Stimulated activated CD8-positive, alpha-beta memory T cell treated with anti-CD3 and anti-CD28 coated beads, Interleukin-15, amount 100 ng/mL, for 48 hours (primary cell): ENCODE measurements at places on chromosomes 6 and 20.

DNA sequence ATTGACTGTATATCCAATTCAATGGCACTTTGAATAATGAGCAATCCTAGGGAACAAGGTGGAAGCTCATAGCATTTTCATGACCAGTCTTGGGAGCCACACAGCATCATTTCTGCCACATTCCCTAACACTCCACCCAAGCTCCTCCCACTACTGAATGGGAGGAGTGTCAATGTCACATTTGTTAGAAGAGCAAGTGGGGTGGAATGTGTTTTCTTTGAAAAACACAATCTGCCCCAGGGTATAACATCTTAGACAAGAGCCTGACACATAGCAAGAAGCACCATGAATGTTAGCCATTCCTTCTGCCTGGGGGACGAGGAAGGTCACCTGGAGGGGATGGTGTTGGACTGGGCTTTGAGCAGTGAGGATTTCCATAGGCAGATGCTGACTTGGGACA, 258.3 kb upstream of the PMEPA1 start:
- DNase-seq, result no peak

DNA sequence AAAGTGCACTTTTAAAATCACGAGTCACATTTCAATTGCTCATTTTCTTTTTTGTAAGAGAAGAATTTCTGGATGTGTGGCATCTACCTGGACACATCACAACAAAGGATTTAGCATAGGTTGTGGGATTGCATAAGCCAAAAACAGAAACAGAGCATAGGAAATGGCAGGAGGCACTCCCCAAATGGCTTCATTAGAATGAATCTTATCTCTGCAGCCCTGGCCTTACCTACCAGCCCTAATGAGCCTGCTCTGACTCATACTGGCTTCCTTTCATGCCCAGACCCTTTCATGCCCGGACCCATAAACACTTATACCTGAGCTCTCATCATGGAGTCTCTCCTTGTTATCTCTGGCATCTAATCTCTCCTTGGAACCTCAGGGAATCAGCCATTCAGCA, 23.9 kb upstream of the SPTLC3 start:
- DNase-seq, result no peak

GRCh38 chr6:26257272-26257671, 107.7 kb upstream of the BTN3A2 start:
- no peak for DNase-seq

DNA sequence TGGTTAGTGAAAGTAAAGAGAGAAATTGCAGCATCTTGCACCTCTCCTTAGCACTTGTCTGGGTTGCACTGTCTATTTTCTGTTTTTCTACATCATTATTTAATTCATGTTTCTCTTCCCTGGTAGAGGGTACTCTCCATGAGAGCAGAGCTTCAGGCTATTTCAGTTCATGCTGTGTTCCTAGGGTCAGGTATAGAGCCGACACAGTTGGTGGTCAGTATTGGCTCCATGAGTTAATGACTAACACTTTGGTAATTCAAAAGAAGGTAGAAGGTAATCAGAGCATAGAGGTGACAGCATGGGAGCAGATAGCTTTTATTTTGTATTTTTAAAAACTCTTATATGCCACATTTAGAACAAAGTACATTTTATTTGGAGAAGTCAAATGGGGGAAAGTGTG, 42.7 kb downstream of the RIMS1 start:
- no peak for DNase-seq

DNA sequence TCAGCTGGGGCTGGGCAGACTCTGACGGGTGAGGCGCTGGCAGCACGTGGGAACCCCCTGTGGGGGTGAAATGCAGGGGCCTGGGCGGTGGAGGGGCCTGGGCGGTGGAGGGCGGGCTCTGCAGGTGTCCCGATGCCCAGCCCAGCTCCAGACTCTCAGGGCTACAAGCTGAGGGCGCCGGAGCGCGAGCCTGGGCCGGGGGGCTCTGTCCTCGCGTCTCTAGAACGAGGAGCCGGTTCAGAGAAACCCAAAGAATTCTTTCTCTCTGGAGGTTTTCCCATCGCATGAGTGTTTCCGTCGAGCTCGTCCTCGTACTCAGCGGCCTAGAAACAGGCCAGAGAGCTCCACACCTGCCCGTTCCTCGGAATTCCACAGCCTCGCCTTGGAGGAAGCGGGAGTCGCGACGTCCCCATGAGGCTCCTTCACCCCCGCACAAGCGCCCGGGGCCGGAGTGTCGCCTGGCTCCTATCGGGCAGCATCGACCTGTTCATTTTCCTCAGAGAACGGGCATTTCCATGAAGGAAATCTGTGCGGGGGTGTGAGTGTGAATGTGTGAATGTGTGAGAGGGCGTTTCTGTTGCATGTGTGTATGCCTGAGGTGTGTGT, 76.9 kb downstream of the SMOC2 start:
- no peak for DNase-seq

- no peak for DNase-seq
These were observed 63.1 kb downstream of the ATXN1 start for GRCh38 chr6:16698162-16698533.

DNA sequence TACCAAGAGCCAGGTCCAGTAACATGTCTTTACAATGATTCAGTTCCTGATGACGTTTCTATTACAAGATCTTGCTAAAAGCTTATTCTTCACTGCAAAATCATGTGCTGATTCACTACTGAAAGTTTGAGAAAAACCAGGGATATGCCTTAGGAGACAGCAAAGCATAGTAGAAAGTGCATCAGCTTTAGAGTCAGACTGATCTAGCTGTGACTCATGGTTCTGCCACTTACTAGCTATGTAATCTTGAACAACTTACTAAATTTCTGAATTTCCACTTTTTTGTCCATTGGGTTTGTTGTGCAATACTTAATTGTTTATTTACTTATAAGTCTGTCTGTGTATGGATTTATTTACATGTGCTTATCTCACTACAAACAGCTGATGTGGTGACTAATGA, 198.5 kb upstream of the RSPO3 start:
- no peak for DNase-seq

DNA sequence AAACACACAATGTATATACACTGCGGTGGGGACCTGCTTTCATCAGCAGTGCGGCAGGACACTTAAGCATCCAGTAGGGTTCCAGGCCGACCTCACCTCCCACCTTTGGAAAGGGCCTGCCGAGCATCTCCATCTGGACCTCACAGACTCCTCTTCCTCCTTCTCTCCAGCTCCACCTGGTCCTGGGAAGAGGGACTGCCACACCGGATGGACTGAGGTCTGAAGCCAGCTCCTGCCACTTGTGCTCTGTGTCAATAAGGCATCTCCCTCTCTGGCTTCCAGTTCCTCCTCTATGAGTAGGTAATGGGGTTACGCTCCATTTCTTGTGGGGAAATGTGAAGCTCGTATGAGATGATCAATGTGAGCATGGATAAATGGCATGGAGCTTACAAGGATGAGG, 19.1 kb upstream of the NNAT start:
- DNase-seq, result no peak

GRCh38 chr6:144606083-144606482, 320.9 kb downstream of the UTRN start:
- DNase-seq, result no peak

DNA sequence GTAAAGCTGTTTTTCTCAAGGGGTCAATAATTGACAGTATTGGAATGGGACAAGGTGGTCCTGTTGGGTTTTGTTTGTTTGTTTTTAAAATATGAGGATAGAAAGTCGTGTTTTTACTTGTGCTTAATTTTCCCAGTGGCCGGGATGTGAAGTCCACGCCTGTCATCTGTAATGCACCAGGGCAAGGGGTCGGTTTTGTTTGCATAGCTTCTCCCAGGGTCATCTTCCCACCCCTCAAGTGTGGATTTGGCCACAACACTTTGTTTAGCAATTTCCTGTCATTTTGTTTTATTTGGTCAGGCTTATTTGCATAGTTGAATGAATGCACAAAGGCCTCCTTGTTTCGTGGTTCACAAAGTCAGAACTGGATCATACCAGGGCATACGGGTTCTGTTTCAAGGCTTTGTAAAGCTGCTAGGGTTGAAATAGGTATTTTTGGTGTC, 29.8 kb downstream of the SYNJ2 start:
- no peak for DNase-seq

DNA sequence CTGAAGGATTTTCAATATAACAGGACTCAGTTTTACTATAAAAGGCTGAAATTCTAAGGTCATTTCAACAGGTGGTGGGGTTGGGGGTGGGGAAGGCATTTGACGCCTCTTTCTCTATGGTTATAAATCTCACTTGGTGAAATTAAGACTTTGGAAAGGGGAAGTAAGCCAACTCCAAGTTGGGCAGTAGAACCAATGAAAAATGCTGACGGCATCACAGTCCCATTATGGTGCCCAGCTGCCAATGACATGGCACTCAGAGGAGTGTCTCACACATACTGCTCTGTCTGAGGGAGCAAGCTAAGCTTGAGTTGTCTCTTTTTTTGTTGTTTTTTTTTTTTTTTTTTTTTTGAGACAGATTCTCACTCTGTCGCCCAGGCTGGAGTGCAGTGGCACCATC, 4.7 kb downstream of the SLC16A10 start:
- no peak for DNase-seq

- DNase-seq, result no peak
These were observed 109.8 kb upstream of the MAN1A1 start for GRCh38 chr6:119459207-119459974.

GRCh38 chr6:111490067-111490466, 7.0 kb upstream of the REV3L start:
- no peak for DNase-seq

- DNase-seq, result peak; percentile 17
These were observed 174.1 kb downstream of the DOK5 start for GRCh38 chr20:54649511-54649962.

DNA sequence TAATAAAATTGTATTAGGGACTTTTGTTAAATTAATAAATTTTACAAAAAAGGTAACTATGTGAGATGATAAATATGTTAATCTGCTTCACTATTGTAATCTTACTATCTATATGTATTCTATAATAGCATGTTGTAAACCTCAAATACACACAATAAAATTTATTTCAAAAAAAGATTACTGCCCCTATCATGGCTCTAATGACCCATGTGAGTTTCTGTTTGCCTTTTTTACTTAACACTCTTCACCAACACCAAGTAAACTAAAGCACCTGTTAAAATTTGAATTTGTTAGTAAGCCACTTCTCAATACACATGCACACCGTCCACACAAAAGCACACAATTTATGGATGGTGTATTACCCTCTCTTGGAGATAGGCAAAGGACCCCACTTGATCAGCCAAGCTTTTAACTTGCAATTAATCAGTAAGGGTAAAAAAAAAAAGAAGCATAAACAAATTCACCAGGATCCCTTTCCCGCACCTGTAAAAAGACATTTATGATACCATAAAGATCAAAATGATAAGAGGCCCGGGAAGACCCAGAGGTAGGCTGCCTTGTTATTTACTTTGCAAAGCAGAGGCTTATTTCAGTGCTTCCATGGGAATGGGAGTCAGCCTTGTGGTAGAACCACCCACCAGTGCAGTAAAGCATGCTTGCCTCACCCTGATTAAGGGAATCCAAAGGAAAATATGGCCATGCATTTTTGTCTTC, 28.6 kb upstream of the PKHD1 start:
- DNase-seq, result no peak

- peak; percentile 71 for DNase-seq
These were observed 58.9 kb downstream of the ZNF831 start for GRCh38 chr20:59222253-59223181.

- DNase-seq, result no peak
These were observed 127.6 kb downstream of the KIF13A start for GRCh38 chr6:17859846-17860245.
